ENCODE measurements at places on chromosomes 7 and 10.

DNA sequence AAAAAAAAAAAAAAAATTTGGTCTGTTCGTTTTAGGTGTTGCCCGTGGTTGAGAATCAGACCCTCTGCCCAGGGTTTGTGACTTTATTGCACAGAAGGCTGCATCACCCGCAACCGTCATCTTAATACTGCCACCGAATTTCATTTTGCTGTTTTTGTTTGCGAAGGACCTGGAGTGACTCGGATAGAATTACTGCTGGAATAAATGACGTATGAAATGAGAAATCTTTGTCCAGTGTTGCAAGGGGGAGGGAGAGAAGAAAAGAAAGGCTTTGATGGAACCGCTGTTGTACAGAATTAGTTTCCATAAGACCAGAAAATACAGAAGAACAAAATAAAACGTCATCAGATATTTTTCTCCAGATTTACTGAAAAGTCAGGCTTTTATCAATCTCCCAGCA, 103.3 kb downstream of the GALNT17 start:
- DNase-seq, result no peak

DNA sequence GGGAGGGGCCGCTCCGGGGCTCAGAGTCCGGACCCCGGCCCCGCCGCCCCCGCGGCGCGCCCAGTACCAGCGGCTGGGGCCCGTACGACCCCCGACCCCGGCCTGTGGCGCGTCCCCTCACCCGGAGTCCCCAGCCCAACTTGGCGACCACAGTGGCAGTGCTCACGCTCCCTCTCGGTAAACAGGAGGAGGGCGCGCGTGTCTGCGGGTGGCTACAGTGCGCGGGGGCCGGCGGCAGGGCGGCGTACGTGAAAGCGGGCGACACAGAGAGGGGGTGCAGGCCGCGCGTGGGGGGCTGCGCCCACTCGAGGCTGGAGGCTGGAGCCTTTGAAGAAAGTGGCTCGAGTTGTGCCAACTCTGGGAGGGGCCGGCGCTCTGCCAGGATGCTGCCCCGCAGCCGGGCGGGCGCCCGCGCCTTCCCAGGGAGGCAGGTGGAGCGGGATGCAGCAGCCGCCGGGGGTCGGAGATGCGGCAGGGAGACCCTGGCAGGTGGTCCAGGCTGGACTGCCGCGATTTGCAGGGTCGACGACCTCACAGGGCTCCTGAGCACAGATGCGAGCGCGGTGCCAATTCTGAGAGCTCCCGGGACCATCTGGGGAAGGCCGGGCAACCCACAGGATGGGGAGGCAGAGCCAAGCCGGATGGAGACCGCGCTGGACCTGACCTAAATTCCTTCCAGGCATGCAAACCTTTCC, 655 bp downstream of the PTPRE start:
- DNase-seq, result no peak

GRCh38 chr10:99975942-99976809, 33.6 kb downstream of the DNMBP start:
- DNase-seq, result no peak

DNA sequence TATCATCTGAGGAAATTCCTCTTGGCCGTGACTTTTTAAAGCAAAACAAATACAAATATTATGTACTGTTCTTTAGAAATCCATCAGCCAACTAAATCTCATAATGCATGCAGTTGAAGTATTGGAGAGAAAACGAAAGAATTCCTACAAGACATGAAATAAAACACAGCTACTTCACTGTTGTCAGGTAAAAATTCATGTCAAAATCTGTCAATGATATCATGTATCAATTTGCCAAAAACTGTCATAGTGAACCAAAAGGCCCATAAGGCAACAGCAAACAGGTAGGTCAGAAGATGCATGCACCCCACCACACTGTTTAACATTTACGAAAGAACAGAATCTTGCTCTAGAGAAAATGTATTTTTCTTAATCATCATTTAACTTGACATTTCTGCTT, 2.3 kb downstream of the GPR22 start:
- DNase-seq, result no peak

DNA sequence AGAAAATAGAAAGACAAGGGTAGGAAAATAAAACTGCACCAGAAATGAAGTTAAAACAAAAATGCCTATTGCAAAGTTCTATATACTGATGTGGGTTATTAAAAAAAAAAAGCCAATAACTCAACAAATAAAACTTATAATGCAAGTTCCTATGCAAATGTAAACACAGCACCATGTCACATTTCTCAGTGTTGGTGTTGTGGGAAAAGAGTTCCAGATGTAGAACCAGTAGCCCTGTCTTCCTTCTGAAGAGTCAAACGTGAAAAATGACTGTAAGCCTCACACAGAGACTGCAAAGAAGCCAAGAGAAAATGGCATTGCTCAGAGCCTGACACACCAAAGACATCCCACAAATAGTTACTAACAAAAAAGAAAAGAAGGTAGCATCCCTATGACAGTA, 10.1 kb downstream of the PON2 start:
- DNase-seq, result no peak

DNA sequence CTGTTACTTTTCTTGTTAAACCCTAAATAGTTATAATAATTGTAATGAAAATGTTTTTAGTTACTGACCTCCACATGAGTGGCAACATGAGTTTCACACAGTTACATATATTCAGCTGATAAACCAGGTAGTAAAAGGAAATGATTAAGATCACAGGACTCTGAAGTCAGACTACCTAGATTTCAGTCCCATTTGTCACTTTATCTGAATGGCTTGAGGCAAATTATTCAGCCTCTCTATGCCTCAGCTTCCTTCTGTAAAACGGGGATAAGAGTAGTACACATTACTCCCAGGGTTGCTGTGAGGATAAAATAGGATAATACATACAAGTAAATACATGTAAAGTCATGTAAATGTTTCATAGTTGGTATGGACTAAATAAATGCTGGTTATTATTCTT, 254.3 kb upstream of the LRRTM3 start:
- DNase-seq, result no peak

- no peak for DNase-seq
Observed at GRCh38 chr7:17984288-17984687, 43.4 kb downstream of the PRPS1L1 start.

DNA sequence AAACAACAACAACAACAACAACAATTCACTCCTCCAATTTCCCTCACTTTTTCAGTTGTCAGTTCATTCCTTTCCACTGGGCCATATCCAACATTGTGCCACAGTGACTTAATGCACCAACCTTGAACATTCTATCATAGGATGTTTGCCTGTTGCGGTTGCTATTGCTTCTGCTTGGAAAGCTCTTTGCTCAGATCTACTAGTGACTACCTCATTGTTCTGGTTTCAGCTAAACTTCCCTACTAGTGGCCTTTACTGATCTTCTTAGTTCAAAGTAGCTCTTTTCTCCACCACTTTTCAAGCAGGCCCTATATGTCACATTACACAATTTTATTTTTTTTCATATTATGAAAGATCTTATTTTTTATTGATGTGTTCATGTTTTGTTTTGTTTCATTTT, 9.8 kb upstream of the STEAP4 start:
- no peak for DNase-seq

- no peak for DNase-seq
Observed at GRCh38 chr7:86978808-86979506, 80.5 kb downstream of the ELAPOR2 start.

DNA sequence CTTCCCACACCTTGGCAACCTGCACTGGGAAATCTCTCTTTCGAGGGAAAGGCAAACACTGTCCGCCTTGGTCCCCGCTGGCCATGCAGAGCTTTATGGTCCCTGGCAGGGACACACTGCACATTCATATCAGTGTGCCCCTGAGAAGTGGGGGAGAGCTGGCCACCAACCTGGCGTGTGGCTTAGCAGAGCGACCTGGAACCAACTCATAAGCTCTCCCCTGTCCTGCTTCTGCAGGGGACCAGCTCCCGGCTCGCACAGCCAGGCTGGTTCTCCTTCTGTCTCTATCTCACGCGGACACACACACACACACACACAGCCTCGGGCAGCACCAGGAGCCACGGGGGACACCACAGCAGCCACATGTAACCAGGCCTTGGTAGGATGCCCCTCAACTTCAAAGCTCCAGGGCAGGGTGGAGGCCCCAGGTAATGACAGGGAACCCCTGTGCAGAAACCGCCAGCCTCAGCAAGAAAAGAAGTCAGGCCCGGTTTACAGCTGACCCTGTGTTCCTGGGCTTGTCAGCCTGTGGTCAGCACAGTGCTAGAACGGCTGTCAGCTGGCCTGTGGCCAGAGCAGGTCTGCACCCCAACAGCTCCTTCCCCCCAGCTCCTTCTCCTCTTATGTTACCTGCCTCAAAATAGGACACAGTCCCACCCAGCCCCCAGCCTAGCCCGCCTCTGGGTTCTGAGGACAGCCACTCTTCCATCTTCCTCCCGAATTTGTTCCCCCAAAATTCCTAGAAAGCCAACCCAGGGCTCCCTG, 69.3 kb downstream of the OAT start:
- no peak for DNase-seq

GRCh38 chr10:33026422-33026821, 68.4 kb upstream of the ITGB1 start:
- DNase-seq, result no peak

GRCh38 chr7:105102557-105103352, 88.8 kb downstream of the KMT2E start:
- DNase-seq, result no peak

- DNase-seq, result no peak
Observed at GRCh38 chr10:12418000-12418399, 68.7 kb downstream of the CAMK1D start.

- DNase-seq, result no peak
Observed at GRCh38 chr10:106836933-106837663, 327.4 kb downstream of the SORCS1 start.

DNA sequence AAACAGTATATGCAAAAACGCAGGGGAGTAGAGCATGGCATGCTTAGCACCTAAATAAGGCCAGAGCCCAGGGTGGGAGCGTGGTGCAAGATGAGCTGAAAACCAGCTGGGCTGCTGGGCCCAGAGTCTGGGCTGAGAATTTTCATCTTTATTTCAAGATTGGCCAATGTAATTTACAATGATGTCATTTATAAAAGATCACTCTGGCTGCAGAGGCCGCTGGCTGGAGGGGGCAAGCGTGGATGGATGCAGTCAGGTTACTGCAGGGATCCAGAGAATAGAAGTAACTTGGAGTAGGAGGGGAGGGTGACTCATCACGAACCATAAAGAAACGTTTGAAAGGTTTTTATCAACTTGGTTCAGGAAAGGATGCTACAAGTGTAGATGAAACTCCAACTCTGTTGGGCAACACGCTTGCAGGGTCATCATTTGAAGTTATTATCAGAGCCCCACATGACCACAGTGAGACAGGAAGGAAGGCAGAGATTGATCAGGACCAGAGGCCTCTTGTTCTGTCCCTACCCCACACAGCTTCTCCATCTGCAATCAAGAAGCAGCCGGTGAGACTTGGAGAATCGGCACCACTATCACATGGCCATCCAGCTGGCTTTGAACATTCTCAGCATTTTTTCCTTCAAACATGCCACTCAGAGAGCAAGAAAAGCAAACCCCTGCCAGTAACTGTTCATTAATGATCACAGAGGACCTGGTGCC, 49.2 kb downstream of the ODAD2 start:
- no peak for DNase-seq

DNA sequence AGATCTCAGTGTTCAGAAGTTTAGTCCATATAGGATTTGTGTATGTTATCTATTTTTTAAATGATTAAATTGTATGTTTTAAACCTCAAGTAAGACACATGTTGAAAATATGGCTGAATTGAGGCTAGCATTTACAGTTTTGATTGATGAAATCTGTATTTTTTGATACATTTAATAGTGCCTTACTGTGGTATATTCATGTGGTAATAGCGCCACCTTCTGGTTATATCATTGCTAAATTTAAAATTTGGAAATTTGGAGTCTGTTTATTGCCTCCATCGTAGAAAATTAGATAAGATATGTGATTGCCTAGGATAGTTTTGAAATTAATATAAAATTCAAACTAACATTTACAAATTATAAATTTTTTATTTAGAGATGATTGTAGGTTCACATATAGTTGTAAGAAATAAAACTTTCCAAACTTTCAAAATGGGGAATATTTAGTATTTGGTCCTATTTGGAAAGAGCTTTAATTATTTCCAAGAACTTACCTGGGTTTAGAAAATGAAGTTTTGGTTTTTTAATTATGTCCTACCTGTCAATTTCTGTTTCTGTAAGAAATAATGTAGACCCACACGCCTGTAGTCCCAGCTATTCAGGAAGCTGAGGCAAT, 19.1 kb upstream of the ARMS2 start:
- DNase-seq, result no peak

DNA sequence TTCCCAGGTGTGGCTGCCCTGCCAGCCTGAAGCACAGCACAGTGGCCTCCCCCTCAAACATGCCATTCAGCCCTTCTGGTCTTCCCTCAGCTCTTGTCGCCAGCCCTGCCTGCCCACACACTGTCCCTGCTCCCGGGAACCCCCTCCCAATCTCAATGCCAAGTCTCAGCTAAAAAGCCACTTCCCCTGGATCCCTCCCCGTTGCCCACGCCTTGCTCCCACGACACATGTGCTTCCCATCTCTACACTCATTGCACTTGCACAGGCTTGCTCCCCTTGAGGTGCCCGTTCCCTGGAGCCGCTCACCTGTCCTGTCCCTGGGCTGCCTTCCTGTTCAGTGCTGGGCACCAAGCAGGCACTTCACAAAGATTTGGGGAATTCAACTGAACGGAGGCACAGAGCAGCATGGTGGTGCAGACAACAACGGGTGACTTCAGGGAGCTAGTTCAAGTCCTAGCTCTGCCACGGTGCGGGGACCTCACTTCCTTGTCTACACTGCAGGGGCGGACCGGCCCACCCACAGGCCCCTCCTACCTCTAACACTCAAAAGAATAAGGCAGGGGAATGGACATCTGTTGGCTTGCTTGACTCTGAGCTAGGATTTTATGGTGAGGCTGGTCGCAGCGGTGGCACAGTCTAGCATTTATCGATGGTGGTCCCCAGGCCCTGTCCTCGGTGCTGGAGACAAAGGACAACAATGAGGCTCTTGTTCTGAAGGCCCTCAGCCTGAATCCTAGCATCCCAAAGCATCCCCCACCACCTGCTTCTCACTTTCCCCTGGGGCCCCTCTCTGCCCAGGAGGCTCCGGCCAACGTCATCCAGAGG, 18.4 kb downstream of the RGS10 start:
- DNase-seq, result no peak

DNA sequence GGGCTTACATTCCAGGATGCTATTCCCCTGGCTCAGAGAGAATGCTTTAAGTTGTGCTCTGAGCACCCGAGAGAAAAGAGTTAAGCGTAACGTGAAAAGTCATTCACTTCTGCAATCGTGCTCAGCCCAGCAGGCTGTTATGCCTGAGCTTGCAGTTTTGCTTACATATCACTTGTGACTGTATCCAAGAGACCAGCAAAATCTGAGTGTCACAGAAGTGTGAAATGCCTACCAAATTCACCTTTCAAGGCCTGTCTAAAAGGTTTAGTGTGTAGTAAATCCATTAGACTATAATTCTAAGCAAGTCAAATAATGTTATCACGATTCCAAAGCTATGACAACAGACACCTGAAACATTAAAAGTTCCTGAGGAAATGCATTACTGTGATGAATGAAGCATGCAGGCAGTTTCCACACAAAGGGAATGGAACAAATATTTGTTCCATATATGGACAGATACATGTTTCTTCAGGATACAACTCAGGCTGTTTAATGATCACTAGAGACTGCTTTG, 20.1 kb downstream of the ITGB1 start:
- DNase-seq, result no peak

- no peak for DNase-seq
Observed at GRCh38 chr7:37234928-37235327, 213.7 kb downstream of the ELMO1 start.

- DNase-seq, result no peak
Observed at GRCh38 chr10:269440-270074, 134.3 kb downstream of the ZMYND11 start.

- no peak for DNase-seq
Observed at GRCh38 chr7:573269-573932, 53.8 kb upstream of the PDGFA start.

- no peak for DNase-seq
Observed at GRCh38 chr7:120733143-120733542, 124.8 kb downstream of the TSPAN12 start.

Measured in BJ (cell line).